ENCODE measurements at places on chromosomes 7 and 10.

- no peaks in the 10 kb centered on the region for H3K36me3 ChIP-seq
- H3K27ac ChIP-seq = no peak overlapping the region
- no peak for DNase-seq
- H3K4me3 ChIP-seq = no peak overlapping the region
Measured at GRCh38 chr7:43621729-43622448, 39.0 kb downstream of the STK17A start.

DNA sequence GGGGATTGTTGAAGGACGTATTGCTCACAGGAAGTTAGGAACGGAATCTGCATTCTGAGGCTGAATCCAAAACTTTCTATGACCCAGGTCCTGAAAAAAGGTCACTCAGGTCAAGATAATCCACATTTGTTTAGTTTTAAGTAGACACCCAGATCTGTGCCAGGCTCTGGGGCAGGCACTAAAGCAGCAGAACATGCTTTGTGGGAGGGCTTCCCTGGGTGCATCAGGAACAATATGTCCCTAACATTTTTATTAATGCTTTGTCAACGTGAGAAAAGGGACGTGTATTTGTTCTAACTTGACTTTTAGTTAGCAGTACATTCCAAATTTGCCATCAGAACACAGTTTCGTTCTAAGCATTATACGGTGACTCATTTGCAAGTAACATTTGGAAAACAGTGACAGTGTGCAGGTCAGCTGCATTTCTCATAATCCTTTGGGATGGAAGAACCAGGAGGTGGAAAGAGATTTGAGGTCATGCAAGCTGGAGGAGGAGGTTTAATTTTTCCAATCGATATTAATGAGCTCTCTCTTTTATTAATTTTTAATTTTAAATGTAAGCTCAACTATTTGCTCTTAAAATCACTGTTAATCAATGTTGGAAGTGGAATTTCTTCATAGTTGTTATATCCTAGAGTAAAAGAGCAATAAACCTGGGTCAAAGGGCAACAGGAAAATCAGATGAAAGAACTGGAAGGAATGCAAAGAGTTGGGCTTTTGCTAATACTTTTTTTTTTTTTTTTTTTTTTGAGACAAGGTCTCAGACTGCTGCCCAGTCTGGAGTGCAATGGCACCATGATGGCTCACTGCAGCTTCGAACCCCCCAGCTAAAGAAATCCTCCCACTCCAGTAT is 35.0 kb downstream of the TAS2R41 start:
- H3K36me3 ChIP-seq = no peaks in the 10 kb centered on the region
- no peak for DNase-seq
- H3K4me1 ChIP-seq = peaks cover 25% of the 10 kb centered on the region
- H3K4me3 ChIP-seq = no peak overlapping the region

DNA sequence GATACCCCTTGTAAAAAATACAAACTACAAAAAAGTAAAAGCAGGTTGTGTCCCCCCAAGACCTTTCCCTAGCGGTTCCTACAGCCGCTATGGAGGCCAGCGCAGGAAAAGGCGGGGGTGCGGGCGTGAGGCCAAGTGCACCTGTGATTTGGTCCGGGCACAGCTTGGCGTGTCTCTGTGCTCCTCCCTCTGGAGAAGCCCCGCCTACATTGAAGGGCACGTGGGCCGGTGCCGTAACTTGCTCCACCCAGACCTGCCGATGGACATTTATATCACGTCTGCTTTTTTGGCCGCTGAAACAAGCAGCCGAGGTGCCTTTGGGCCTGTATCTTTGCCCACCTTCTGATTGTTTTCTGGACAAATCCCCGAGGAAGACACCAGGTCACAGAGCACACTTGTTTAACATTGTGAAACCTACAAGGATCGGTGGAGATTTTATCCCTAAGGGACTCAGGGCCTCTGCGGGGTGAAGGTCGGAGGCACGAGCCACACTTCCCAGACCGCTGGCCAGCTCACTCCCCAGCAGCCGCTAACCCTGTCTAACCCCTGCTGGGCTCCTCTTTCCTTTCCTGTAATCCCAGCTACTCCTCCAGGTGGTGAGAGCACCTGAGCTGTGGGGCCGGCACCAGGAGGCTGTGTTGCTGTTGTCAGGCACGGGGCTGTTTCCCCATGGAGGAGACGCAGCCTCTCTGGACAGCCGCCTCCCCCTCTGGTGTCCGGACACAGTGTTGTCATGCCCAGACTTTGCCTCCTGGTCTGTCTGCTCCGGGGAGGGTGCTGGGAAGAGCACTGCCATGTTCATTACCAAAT is 18.8 kb upstream of the INPP5A start:
- H3K27me3 ChIP-seq = no peaks in the 10 kb centered on the region
- H3K36me3 ChIP-seq = no peaks in the 10 kb centered on the region
- peak overlapping the region; percentile 93 for H3K27ac ChIP-seq

GRCh38 chr10:119333146-119333792 is 125.9 kb downstream of the GRK5 start:
- H3K36me3 ChIP-seq = no peaks in the 10 kb centered on the region
- DNase-seq = no peak
- H3K27me3 ChIP-seq = no peaks in the 10 kb centered on the region
- H3K4me3 ChIP-seq = no peak overlapping the region
- peaks cover 16% of the 10 kb centered on the region for H3K4me1 ChIP-seq
- no peak overlapping the region for H3K27ac ChIP-seq

- H3K4me3 ChIP-seq = peak overlapping the region; percentile 61
- no peak overlapping the region for H3K27ac ChIP-seq
- H3K27me3 ChIP-seq = no peaks in the 10 kb centered on the region
- DNase-seq = no peak
- peaks cover 26% of the 10 kb centered on the region for H3K4me1 ChIP-seq
- H3K36me3 ChIP-seq = no peaks in the 10 kb centered on the region
Measured at GRCh38 chr10:14601872-14602725, 172.6 kb downstream of the FAM107B start.

- no peaks in the 10 kb centered on the region for H3K36me3 ChIP-seq
- peaks cover 4% of the 10 kb centered on the region for H3K4me1 ChIP-seq
- H3K4me3 ChIP-seq = no peak overlapping the region
- no peak for DNase-seq
- no peaks in the 10 kb centered on the region for H3K27me3 ChIP-seq
Measured at GRCh38 chr7:111535142-111535870, 27.0 kb downstream of the IMMP2L start.

DNA sequence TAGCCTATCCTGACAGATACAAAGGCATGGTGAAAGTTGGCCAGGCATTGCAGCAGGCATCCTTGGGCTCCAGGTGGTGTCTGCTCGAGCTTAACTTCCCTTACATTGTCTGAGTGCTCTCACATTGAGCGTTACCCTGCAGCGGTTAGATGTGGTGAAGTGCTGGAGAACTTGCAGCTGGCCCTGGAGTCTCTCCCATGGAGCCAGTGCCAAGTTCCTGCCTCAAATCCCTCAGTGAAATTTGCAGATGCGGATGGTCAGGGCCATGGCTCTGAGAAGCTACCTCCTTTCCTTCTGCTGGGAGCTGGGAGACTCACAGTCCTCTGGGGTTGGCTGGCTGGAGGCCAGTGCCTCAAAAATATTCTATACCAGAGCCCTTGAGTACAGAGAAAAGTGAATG is 3.3 kb upstream of the ZNF746 start:
- no peaks in the 10 kb centered on the region for H3K36me3 ChIP-seq
- peaks cover 15% of the 10 kb centered on the region for H3K4me1 ChIP-seq

GRCh38 chr7:12518920-12519681 is 51.4 kb upstream of the SCIN start:
- no peak overlapping the region for H3K27ac ChIP-seq
- no peaks in the 10 kb centered on the region for H3K4me1 ChIP-seq
- DNase-seq = no peak
- H3K4me3 ChIP-seq = no peak overlapping the region
- no peaks in the 10 kb centered on the region for H3K36me3 ChIP-seq
- H3K27me3 ChIP-seq = no peaks in the 10 kb centered on the region

DNA sequence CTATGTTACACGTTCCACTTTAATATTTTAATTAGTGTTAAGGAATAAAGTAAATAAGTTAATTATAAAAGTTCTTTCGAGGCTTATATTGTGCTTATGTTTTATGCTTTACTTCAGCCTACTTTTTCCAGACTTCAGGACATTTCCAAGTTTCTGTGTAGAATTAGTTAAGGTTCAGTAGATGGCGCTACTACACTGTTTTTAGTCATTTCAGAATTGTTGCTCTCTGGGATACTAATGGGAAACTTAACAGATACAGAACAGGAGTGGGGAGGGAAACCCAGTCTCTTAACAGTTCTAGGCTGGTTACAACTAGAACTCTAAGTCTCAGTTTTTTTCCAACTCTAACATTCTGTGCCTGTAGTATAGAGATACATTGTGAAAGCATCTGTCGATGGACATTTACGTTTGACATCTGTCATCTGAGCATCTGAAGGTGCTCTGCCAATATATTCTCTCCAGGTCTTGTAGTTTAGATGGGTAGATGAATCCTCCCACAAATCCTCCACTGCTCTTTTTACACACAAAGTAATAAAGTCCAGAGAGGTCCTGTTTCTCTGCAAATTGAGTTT is 56.8 kb upstream of the FAM171A1 start:
- H3K27ac ChIP-seq = no peak overlapping the region
- no peaks in the 10 kb centered on the region for H3K27me3 ChIP-seq
- H3K4me3 ChIP-seq = no peak overlapping the region
- no peaks in the 10 kb centered on the region for H3K36me3 ChIP-seq
- DNase-seq = no peak

- DNase-seq = no peak
- no peaks in the 10 kb centered on the region for H3K27me3 ChIP-seq
- no peak overlapping the region for H3K4me3 ChIP-seq
- no peaks in the 10 kb centered on the region for H3K36me3 ChIP-seq
- H3K4me1 ChIP-seq = peaks cover 27% of the 10 kb centered on the region
Measured at GRCh38 chr10:69874449-69874848, 72.7 kb downstream of the COL13A1 start.

- no peak for DNase-seq
- no peaks in the 10 kb centered on the region for H3K27me3 ChIP-seq
- H3K4me1 ChIP-seq = no peaks in the 10 kb centered on the region
- no peak overlapping the region for H3K4me3 ChIP-seq
- no peaks in the 10 kb centered on the region for H3K36me3 ChIP-seq
Measured at GRCh38 chr7:128004623-128005022, 26.6 kb downstream of the LRRC4 start.

- no peaks in the 10 kb centered on the region for H3K36me3 ChIP-seq
- H3K27me3 ChIP-seq = no peaks in the 10 kb centered on the region
- peaks cover 25% of the 10 kb centered on the region for H3K4me1 ChIP-seq
- H3K27ac ChIP-seq = no peak overlapping the region
- H3K4me3 ChIP-seq = no peak overlapping the region
Measured at GRCh38 chr10:132524443-132525285, 12.9 kb upstream of the INPP5A start.

GRCh38 chr10:30241422-30242110 is 107.5 kb downstream of the MTPAP start:
- no peak for DNase-seq
- H3K4me3 ChIP-seq = no peak overlapping the region
- no peak overlapping the region for H3K27ac ChIP-seq
- no peaks in the 10 kb centered on the region for H3K27me3 ChIP-seq
- no peaks in the 10 kb centered on the region for H3K36me3 ChIP-seq
- H3K4me1 ChIP-seq = no peaks in the 10 kb centered on the region

DNA sequence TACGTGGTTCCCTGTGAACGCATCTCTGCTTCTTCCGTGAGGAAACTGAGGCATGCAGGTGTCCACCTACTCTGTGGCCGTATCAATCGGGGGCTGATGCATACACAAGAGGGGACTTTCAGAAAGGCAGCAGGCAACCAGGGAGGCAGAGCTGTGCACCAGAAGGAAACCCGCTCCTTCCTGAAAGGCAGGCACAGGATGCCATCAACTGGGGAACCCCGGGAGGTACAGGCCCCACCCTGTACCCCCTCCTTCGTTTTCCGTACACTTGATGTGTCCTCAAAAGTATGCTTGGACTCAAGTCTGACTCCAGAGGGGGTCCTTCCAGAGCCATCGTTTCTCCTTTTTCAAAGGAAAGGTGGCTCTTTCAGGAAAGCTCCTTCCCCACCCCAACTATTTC is 59.5 kb downstream of the ASB13 start:
- H3K4me3 ChIP-seq = no peak overlapping the region
- peaks cover 10% of the 10 kb centered on the region for H3K4me1 ChIP-seq
- H3K36me3 ChIP-seq = no peaks in the 10 kb centered on the region

GRCh38 chr10:50585921-50586739 is 37.6 kb downstream of the SGMS1 start:
- H3K4me1 ChIP-seq = peaks cover 11% of the 10 kb centered on the region
- H3K36me3 ChIP-seq = peaks cover 9% of the 10 kb centered on the region
- H3K27ac ChIP-seq = no peak overlapping the region
- no peak overlapping the region for H3K4me3 ChIP-seq
- DNase-seq = no peak

GRCh38 chr7:148697256-148698006 is 1.3 kb upstream of the CUL1 start:
- peaks cover 31% of the 10 kb centered on the region for H3K4me1 ChIP-seq
- no peaks in the 10 kb centered on the region for H3K27me3 ChIP-seq
- peak overlapping the region; percentile 96 for H3K4me3 ChIP-seq
- H3K27ac ChIP-seq = peak overlapping the region; percentile 98
- no peak for DNase-seq

DNA sequence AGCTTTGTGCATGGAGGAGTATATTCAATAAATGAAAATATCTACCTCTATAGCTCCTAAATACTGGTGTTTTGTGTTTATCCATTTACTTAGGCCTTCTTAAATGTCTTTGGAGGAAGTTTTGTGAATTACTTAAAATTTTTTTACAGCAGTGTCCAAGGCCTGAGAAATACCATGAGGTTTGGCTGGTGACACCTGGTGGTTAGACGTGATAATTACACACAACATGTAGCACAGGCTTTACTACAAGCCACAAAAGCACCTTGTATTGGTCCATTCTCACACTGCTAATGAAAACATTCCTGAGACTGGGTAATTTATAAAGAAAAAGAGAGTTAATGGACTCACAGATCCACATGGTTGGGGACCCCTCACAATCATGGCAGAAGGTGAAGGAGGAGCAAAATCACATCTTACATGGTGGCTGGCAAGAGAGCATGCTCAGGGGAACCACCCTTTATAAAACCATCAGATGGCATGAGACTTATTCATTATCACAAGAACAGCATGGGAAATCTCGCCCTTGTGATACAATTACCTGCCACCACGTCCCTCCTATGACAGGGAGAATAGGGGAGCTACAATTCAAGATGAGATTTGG is 20.6 kb downstream of the HYAL4 start:
- no peak overlapping the region for H3K4me3 ChIP-seq
- H3K36me3 ChIP-seq = no peaks in the 10 kb centered on the region
- H3K4me1 ChIP-seq = no peaks in the 10 kb centered on the region

GRCh38 chr7:44325811-44326241 is 432 bp upstream of the CAMK2B start:
- no peaks in the 10 kb centered on the region for H3K36me3 ChIP-seq
- no peaks in the 10 kb centered on the region for H3K27me3 ChIP-seq
- no peak overlapping the region for H3K27ac ChIP-seq

DNA sequence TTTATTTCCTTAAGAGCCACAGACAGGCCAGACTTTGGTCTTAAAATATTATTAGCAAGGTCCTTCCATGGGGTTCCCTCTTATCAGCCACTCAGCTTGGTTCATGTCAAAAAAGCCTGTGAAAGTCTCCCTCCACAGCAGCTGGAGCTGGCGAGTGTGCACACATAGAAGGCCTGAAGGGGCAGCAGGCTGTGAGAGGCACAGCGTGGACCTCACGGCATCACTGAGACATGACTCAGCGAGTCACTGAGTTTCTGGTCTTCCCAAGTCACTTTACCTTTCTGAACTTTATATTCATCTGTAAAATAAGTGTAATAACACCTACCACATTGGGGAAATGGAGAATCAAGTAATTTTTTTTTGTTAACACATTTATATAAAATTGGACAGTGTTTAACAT is 8.7 kb downstream of the TAF3 start:
- no peak overlapping the region for H3K4me3 ChIP-seq
- DNase-seq = no peak
- H3K36me3 ChIP-seq = peaks cover 27% of the 10 kb centered on the region
- no peaks in the 10 kb centered on the region for H3K27me3 ChIP-seq
- H3K4me1 ChIP-seq = no peaks in the 10 kb centered on the region

- no peak overlapping the region for H3K4me3 ChIP-seq
- H3K36me3 ChIP-seq = no peaks in the 10 kb centered on the region
- H3K4me1 ChIP-seq = no peaks in the 10 kb centered on the region
- H3K27ac ChIP-seq = no peak overlapping the region
- no peak for DNase-seq
Measured at GRCh38 chr7:28885771-28886170, 72.4 kb downstream of the TRIL start.

All from vagina (tissue), 2 donors.